ENCODE measurements at places on chromosomes 11 and 22. TPM values are rescaled to one million over a fixed set of nuclear protein-coding genes. Genes with fewer than 3 reads are reported as not detected.

Gene SLC22A9
- not detected for total RNA-seq

GRCh38 chr11:112841729-112842128 is 119.5 kb upstream of the NCAM1 start:
- DNase-seq, result no peak
- no peaks in the 10 kb centered on the region for H3K4me1 ChIP-seq
- H3K27me3 ChIP-seq, result no peaks in the 10 kb centered on the region
- H3K4me3 ChIP-seq, result no peak overlapping the region
- no peak overlapping the region for H3K27ac ChIP-seq
- no peaks in the 10 kb centered on the region for H3K36me3 ChIP-seq

DNA sequence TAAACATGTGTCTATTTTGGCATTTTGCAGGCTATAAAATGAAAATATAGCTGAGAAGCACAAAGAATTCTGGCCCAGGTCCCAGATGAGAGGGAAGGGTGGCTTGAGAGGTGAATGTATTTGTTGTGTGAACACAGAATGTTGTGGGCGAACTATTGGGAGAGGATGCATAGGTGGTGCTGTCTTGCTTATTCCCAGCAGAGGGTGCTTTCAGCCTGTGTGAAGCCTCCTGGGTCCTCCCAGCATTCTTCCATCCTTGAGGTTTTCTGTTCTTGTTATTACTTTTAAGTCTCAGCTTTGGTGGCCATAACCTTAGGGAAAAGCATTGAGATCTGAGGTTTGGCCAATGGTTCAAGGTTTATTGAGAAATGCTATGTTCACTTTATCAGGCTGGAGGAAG is 108.7 kb upstream of the SNX19 start:
- DNase-seq, result no peak
- no peaks in the 10 kb centered on the region for H3K27me3 ChIP-seq
- no peak overlapping the region for H3K27ac ChIP-seq
- H3K36me3 ChIP-seq, result no peaks in the 10 kb centered on the region

GRCh38 chr22:48757581-48757980 is 1070.1 kb downstream of the BRD1 start:
- no peaks in the 10 kb centered on the region for H3K36me3 ChIP-seq
- H3K27me3 ChIP-seq, result no peaks in the 10 kb centered on the region
- no peaks in the 10 kb centered on the region for H3K4me1 ChIP-seq
- no peak overlapping the region for H3K4me3 ChIP-seq
- peak; percentile 22 for DNase-seq

GRCh38 chr22:20117633-20118299 is 740 bp upstream of the TRMT2A start:
- peaks cover 66% of the 10 kb centered on the region for H3K36me3 ChIP-seq
- DNase-seq, result no peak
- H3K27me3 ChIP-seq, result no peaks in the 10 kb centered on the region
- H3K4me3 ChIP-seq, result peak overlapping the region; percentile 83
- H3K4me1 ChIP-seq, result peaks cover 38% of the 10 kb centered on the region
- peak overlapping the region; percentile 88 for H3K27ac ChIP-seq

GRCh38 chr11:118913411-118914125 is 12.2 kb downstream of the BCL9L start:
- peaks cover 100% of the 10 kb centered on the region for H3K4me1 ChIP-seq
- H3K27ac ChIP-seq, result peak overlapping the region; percentile 96
- no peaks in the 10 kb centered on the region for H3K36me3 ChIP-seq

DNA sequence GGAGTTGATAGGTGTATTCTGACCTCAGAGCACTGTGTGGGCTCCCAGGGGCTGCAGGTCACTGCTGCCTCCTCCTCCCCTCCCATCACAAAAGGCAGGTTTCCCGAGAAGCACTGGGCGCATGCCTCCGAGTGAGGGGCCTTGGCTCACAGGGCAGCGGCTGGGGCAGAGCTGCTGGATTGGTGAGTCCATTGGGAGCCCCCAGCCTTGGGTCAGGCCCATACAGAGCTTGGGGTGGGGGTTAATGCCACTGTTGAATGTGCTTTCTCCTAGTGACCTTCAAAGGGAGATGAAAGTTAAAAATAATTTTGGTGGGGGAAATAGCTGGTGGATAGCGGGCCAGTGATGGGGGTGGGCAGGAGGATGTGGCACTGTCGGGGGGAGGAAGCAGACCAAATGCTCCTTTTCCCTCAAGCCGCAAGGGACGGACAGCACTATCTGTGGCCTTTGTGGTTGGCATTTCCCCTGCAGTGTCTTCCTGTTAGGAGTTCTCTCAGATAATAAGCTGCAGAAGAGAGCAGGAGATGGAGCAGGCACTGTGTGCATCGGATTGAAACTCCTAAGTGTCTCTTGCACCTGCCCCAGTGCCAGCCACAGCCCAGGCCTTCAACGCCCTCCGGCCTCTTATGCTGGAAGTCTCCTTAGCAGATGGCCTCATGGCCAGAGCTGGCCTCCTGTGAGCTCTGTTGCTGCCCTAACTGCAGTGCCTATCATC is 3.2 kb downstream of the TUBA8 start:
- H3K27me3 ChIP-seq, result peaks cover 5% of the 10 kb centered on the region
- no peak overlapping the region for H3K27ac ChIP-seq
- peaks cover 22% of the 10 kb centered on the region for H3K4me1 ChIP-seq
- no peak overlapping the region for H3K4me3 ChIP-seq
- H3K36me3 ChIP-seq, result no peaks in the 10 kb centered on the region
- DNase-seq, result no peak

Gene TSGA10IP
- not detected for total RNA-seq

Gene TYR
- 29.9 TPM for total RNA-seq

GRCh38 chr11:73393479-73394415 is 17.5 kb downstream of the RELT start:
- no peaks in the 10 kb centered on the region for H3K27me3 ChIP-seq
- H3K4me1 ChIP-seq, result peaks cover 15% of the 10 kb centered on the region
- H3K36me3 ChIP-seq, result peaks cover 5% of the 10 kb centered on the region
- peak; percentile 75 for DNase-seq
- no peak overlapping the region for H3K4me3 ChIP-seq
- H3K27ac ChIP-seq, result no peak overlapping the region

- no peaks in the 10 kb centered on the region for H3K36me3 ChIP-seq
- no peak for DNase-seq
- peak overlapping the region; percentile 97 for H3K4me3 ChIP-seq
- H3K27ac ChIP-seq, result peak overlapping the region; percentile 89
Observed at GRCh38 chr11:46845440-46845739, 690 bp downstream of the CKAP5 start.

GRCh38 chr11:120817158-120817557 is 206.7 kb upstream of the TBCEL start:
- no peak overlapping the region for H3K27ac ChIP-seq
- DNase-seq, result no peak
- H3K4me1 ChIP-seq, result no peaks in the 10 kb centered on the region
- H3K27me3 ChIP-seq, result peaks cover 28% of the 10 kb centered on the region
- no peaks in the 10 kb centered on the region for H3K36me3 ChIP-seq

DNA sequence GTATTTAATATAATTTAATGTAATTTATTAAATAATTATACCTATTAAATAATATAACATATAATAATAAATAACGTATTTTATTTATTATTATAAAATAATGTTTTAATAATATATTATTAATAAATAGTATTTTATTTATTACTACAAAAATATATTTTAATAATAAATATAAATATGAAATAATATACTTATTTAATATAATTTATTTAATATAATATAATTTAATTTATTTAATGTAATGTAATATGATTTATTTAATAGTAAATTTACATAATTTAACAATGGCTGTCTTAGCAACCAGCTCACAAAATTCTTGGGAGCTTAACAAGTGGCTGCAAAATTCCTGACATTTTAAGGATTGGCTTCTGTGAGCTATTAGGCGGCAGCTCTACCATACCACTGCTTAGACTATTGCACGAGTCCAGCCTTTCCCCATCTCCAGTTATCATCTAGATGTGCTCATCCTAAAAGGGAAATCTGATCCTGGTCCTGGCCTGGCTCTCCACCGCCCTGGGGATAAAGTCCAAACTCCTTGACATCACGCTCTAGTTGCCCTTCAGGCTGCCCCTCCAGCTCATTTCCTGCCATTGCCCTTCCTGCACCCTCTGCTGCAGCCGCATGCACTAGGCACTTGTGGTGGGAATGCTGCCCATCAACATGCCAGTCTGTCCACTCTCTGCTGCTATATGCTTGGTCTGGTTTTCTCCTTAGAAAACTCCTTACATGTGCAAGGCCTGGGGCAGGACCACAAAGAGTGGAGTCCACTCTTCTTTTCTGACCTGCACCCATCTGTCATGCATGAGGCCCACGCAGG is 9.8 kb downstream of the MMP20 start:
- no peak overlapping the region for H3K4me3 ChIP-seq
- H3K27me3 ChIP-seq, result no peaks in the 10 kb centered on the region
- H3K36me3 ChIP-seq, result no peaks in the 10 kb centered on the region
- no peak overlapping the region for H3K27ac ChIP-seq
- DNase-seq, result no peak

GRCh38 chr22:20980938-20981722 is 967 bp upstream of the LZTR1 start:
- peak overlapping the region; percentile 79 for H3K27ac ChIP-seq
- H3K36me3 ChIP-seq, result no peaks in the 10 kb centered on the region
- no peak for DNase-seq
- no peaks in the 10 kb centered on the region for H3K27me3 ChIP-seq
- peak overlapping the region; percentile 70 for H3K4me3 ChIP-seq

GRCh38 chr11:119993722-119994121 is 144.2 kb downstream of the TRIM29 start:
- DNase-seq, result no peak
- peak overlapping the region; percentile 30 for H3K27ac ChIP-seq
- peaks cover 6% of the 10 kb centered on the region for H3K27me3 ChIP-seq
- H3K4me3 ChIP-seq, result no peak overlapping the region
- H3K36me3 ChIP-seq, result no peaks in the 10 kb centered on the region
- H3K4me1 ChIP-seq, result peaks cover 35% of the 10 kb centered on the region

Gene SPDYC
- not detected for total RNA-seq

- H3K4me1 ChIP-seq, result no peaks in the 10 kb centered on the region
- H3K27me3 ChIP-seq, result no peaks in the 10 kb centered on the region
- no peaks in the 10 kb centered on the region for H3K36me3 ChIP-seq
- no peak overlapping the region for H3K4me3 ChIP-seq
- no peak overlapping the region for H3K27ac ChIP-seq
- DNase-seq, result no peak
Observed at GRCh38 chr11:33615751-33616150, 84.9 kb downstream of the C11orf91 start.

DNA sequence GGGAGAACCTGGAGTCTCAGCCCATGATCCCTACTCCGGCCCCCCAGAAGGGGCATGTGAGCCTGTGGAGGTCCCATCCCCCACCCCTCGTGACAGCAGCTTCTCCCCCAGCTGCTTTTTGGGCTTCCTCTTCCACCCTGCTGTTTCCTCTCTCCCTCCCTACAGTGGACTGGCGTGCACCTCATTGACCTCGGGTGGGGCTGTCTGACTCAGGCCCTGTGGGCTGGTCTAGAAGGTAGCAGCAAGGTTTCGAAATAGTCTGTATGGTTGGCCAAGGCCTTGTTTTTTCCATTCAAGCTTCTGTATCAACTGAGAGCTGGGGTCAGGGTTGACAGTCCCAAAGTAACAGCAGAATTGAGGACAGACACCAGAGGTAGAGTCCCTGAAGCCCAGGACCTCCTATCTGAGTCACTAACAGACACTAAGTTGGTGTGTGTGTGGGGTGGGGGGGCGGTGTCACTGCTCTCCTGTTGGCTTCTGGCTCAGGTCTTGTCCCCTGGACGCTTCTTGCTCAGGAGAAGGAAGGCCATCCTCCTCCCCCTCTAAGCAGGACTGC is 7.7 kb downstream of the SLC37A2 start:
- H3K4me3 ChIP-seq, result no peak overlapping the region
- no peaks in the 10 kb centered on the region for H3K36me3 ChIP-seq
- DNase-seq, result peak; percentile 86
- peak overlapping the region; percentile 26 for H3K27ac ChIP-seq

DNA sequence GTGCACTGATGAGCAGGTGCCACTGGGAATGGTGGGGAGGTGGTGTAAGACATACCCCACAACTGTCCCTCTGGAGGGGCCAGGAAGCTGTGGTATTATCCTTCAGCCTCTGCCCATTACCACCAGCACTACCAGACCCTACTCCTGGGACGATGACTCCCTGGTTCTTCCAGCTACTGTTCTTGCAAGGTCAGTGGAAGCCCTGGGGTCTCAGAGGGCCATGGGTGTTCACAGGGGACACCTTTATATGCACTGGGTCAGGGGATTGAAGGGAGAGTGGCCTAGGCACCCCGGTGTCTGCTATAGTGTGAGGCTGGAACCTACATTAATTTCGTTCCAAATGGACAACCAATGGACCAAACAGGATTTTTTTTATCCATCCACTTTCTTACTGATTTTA is 102.1 kb downstream of the RPS6KA4 start:
- no peaks in the 10 kb centered on the region for H3K4me1 ChIP-seq
- no peak overlapping the region for H3K4me3 ChIP-seq
- no peak overlapping the region for H3K27ac ChIP-seq
- peak; percentile 21 for DNase-seq

Gene TFIP11
- 46.3 TPM for total RNA-seq

GRCh38 chr11:27208846-27209245 is 154.2 kb downstream of the CCDC34 start:
- H3K27me3 ChIP-seq, result no peaks in the 10 kb centered on the region
- H3K4me1 ChIP-seq, result peaks cover 21% of the 10 kb centered on the region
- no peak overlapping the region for H3K4me3 ChIP-seq
- peak overlapping the region; percentile 3 for H3K27ac ChIP-seq
- H3K36me3 ChIP-seq, result no peaks in the 10 kb centered on the region
- no peak for DNase-seq

- no peaks in the 10 kb centered on the region for H3K27me3 ChIP-seq
- no peaks in the 10 kb centered on the region for H3K36me3 ChIP-seq
- no peak for DNase-seq
- peaks cover 3% of the 10 kb centered on the region for H3K4me1 ChIP-seq
Observed at GRCh38 chr11:78399136-78399535, 18.5 kb downstream of the GAB2 start.

DNA sequence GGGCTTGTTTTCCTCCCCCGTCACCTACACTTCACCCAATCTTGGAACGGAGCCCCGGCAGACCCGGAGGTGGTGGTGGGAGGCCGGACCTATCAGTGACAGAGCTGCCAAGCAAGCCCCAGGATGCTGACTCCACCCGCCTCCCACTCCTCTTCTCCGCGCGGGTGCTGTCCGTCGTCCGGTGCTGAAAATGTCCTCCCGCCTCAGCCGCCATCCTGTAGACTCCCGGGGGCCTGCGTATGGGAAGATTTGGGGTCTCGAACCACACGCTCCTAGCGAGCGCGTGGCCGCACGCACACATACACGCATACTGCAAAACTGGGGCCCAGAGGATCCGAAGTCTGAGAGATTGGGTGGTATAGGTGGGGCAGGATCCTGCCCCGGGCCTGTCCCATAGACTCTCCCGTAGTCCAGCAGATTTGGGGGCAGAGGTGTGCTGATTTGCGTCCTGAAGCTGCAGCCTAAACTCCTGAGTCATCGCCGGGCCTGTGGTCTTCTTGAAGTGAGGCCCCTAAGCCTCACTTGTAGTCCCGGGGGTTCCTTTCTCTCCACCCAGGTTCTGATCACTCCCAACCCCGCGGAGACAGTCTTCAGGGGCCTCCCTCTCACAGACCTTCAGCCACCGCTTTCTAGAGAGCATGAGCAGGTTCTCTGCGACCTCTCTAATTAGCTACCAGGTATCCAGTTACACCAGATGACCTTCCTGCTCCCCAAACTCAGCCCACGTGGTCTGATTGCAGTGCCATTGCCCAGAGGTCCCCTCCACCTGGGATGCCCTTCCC is 796 bp upstream of the YIF1A start:
- H3K4me1 ChIP-seq, result peaks cover 34% of the 10 kb centered on the region
- peak; percentile 89 for DNase-seq
- peak overlapping the region; percentile 61 for H3K4me3 ChIP-seq

All from suprapubic skin (tissue), 4 donors.